ENCODE measurements at places on chromosomes 16 and 17.

DNA sequence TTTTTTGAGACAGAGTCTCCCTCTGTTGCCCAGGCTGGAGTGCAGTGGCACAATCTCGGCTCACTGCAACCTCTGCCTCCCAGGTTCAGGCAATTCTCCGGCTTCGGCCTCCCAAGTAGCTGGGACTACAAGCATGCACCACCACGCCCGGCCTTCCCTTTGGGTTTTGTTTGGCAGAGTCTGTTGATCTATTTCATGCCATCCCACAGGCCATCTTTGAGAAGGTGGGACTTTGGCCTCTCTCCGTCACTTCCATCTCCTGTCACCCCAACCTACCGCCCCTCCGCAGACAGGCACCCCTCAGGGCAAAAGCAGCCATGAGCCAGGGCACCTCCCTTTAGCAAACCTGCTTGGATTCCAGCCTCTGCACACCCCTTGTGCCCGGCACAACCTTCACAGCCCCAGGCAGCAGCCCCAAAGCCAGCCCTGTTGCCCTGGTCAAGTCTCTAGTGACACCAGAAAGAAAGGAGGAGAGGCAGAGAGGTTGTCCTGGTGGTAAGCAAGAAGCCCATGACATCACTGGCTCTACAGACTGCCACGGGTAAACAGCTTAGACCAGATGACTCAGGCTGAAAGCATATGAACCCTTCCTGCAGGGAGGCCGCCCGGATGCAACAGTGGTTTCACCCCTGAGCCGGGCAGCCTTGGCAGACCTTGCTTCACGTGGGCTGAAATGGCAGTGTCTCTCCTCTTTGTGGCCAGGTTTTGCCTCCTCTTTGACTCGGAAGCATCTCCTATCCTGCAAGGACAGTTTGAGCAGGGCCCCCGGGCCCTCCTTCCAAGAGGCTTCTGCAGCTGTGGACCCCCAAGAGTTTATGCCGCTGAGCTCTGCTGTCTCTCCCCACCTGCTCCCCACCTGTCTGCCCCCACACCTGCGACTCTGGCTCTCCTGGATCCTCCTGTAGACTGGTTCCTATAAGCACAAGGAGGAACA is 8.1 kb upstream of the TIMP2 start:
- peak; percentile 29 for DNase-seq

DNA sequence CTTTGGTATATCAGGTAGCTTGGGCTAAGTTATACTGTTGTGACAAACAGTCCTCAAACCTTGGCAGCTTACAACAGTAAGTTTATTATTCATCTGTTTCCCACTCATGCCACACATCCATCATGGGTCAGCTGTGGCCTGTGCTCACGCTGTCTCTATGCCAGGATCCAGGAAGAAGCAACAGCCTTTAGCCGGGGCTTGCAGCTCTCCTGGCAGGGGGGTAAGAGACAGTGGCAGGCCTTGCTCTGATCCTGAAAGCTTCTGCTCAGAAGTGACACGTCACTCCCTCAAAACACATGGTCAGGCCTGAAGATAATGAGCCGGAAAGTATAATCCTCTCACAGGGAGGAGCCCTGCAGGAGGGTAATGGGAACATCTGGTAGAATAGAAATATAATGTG is 377.6 kb downstream of the CPPED1 start:
- no peak for DNase-seq

- DNase-seq: no peak
Measured at GRCh38 chr16:17271687-17272086, 199.1 kb downstream of the XYLT1 start.

GRCh38 chr16:29730649-29731048 is 15.1 kb downstream of the C16orf54 start:
- DNase-seq: no peak

- no peak for DNase-seq
Measured at GRCh38 chr17:63653050-63653449, 30.8 kb downstream of the MAP3K3 start.

DNA sequence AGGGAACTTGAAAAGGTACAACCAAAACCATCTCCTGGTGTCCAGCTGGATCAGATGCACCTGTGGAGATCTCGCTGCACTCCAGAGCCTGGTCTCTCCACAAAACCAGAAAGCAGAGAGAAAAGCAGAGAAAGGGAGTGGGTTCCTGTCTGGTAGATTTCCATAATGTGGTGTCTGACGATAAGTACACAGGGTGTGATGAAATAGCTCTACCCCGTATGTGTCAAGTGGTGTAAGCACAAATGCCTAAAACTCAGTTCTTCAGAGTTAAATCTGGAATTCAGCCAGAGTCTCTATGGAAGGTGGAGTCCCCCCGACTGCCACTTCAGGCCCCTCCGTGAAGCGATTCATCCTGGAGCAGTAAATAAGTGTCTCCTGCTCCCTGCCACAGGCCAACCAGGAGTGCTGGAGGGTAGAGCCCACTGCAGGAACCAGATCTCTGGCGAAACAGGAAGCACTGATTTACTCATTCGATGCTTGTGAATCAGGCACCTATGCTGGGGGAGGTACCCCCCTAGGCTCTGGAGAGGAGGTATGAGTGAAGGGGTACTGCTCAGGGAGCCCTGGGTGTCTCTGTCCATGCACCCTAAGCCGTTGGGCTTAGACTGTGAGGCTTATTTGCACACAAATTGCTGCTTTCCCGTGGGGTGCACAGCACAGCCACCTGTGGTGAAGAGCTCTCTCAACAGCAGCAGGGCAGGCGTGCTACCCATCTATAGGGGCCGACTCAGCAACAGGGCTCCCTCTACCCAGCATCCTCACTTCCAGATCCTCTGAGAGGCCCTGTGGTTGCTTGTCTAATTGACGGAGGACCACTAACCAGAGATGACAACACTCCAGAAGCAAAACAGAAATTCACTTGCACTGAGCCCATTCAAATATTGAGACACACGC is 97.1 kb upstream of the MYOCD start:
- no peak for DNase-seq

DNA sequence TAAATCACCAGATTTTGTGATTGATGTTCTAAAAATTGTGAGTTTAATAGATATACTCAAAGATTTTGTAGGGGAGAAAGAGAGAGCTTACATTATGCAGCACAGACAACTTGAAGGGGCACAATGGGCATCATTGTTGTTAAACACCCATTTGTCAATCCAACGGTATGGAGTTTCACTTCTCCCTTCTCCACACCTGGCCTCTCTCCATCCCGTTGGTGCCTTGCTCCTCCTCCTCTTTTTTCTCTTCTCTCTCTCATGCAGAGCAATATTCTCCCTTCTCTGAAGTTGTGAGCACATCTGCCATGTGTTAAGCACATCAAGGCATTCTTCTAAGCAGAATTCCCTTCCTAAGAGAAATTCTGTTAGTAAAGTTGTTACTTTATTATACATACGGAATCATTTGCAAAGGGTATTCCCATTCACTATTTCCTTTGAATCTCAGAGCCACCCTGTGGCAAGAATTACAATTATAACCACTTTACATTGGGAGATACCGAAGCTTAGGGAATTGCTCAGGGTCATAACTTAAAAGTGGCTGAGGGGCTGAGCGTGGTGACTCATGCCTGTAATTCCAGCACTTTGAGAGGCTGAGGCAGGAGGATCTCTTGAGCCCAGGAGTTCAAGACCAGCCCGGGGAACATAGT is 40.5 kb upstream of the SKAP1 start:
- DNase-seq: no peak

- peak; percentile 61 for DNase-seq
Measured at GRCh38 chr17:2336852-2337543, at the start of gene SGSM2. TSS of gene SGSM2 (plus strand) at chr17:2337501. CDS start at chr17:2337689, 188 bp downstream.

GRCh38 chr17:79754370-79754769 is 23.6 kb upstream of the CBX2 start:
- DNase-seq: no peak

- no peak for DNase-seq
Measured at GRCh38 chr16:89237733-89238132, 20.2 kb downstream of the ZNF778 start.

- DNase-seq: no peak
Measured at GRCh38 chr16:35171106-35171505, 1711.7 kb downstream of the TP53TG3F start.

DNA sequence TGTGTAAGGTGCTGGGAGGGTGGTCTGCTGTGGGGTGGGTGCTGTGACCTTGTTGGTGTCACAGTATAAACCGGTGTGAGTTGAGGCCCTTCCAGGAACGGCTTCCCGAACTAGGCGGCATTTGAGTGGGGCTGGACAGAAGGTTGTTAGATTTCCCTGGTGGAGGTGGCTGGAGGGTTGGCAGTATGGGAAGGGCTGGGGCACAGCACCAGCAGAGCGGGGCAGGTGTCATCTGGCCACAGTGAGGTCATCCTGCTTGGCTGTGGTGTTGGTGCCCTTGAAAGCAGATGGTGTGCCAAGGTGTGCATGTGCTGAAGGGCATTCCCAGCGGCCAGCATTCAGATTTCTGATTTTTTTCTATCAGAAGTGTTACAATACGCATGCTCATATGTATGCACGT is 28.1 kb downstream of the BANP start:
- DNase-seq: no peak

DNA sequence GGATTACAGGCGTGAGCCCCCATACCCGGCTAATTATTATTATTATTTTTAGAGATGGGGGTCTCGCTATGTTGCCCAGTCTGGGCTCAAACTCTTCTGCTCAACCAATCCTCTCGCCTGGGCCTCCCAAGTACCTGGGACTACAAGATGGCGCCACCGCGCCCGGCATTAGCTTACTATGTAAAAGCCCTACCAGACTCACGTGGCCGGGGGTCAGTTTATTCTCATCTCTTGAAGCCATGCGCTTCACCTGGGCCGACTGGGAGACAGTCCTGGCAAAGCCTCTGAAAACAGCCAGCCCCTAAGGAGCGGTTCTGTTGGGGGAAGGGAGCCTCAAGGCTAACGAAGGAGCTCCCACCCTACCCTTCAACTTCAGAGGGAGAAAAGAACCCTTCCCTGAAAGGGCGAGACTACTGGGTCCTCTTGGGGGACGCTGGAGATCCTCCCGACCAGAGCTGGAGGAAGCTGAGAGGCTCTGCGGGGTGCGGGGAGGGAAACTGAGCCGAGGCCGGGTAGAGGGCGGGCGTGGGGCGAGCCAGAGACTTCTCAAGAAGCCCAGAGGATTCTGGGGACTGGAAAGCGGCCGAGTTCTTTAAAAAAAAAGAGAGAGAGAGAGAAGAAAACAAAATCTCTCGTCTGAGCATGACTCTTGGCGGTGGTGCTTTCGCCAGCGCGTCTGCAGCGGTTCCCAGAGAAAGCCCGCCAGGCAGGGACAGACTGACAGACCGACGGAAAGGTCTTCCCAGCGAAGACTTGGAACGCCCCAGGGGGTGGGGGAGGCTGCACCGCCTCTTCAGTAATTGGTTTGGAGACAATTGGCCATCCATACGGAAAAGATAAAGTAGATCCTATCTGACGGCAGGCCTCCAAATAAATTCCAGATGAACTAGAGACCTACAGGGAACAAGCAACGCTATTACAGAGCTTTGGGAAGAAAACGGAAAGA is 5.6 kb upstream of the TUBG2 start:
- DNase-seq: no peak

- DNase-seq: no peak
Measured at GRCh38 chr17:337453-337852, 15.2 kb downstream of the RPH3AL start.

GRCh38 chr17:73414171-73414955 is 102.6 kb upstream of the CDC42EP4 start:
- DNase-seq: no peak

- DNase-seq: no peak
Measured at GRCh38 chr16:65574326-65574966, 452.6 kb upstream of the CDH11 start.

DNA sequence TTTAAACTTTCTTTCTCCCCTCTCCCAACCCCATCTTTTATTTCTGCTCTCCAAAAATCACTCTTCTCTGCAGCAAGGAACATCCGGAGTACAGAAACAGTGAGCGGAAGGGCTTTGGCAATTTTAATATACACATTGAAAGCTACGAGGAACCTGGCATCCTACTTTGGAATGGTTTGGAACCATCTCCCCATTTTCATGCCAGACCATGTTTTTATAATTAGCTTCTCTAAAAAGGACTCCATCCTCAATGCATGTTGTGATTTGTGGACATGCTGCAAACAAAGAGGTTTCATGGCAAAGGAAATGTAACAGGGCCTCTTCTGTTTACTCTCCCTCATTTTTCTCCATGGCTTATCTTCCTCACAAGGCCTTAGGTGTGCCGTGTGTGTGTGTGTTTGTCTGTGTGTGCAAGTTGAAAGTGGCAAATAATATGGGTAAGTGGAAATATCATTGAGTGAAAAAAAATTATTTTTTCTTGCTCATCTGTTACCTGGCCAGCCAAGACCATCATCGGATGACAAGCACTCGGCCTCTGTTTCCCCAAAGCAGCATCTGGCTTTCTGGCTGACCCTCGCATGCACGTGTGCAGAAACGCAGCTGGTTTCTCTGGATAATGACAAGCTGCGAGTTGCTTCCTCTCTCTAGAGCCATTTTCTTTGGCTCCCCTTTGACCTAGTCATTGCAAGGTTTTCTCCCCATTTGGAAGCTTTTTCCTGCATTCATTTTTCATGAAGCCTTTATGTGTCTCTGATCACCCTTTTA is 585.0 kb downstream of the TMEM114 start:
- DNase-seq: no peak

GRCh38 chr17:56358651-56359050 is 205.4 kb downstream of the ANKFN1 start:
- DNase-seq: no peak

DNA sequence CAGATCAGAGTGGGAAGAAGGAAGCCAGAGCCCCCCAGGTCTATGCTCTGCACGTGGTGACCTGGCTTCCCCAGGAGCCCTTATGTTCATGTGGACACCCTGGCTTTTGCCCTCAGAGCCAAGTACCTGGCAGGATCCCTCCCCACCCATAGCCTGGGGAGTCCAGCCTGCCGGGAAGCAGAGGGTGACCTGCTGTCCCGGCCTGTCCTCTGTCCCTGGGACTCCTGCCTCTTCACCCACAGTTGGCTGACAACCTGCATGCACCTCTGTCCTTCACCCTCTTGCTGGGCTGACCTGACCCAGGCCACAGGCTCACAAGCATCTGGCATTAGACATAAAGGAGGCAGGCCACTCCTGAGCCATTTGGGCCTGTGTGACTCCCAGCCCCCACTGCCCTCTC is 60.2 kb downstream of the SMPD3 start:
- DNase-seq: no peak

- no peak for DNase-seq
Measured at GRCh38 chr17:75906143-75906884, 1.6 kb upstream of the MRPL38 start.

DNA sequence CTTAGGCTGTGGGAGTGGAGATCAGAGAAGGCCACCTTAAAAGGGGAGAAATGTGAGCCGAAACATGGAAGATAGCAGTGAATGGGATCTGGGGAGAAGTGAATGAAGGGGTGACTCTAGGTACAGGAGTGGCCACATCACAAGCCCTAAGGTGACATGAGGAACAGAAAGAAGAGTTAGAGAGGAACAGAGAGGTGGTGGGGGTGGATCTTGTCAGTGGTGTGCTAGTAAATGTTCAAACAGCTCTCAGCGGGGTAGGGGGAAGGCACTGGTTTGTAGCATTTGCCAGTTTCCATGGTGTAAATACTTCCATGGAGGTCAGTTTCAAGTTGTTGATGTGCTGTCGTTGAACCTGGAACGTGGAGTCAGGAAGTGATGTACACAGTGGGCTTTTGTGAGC is 90.8 kb downstream of the SDR42E1 start:
- no peak for DNase-seq

GRCh38 chr16:47136099-47136842 is 7.5 kb downstream of the NETO2 start:
- no peak for DNase-seq

Measured in activated T-cell treated with anti-CD3 and anti-CD28 coated beads for 48 hours (primary cell).